Activated T-helper 17 cell treated with anti-CD3 and anti-CD28 coated beads, Interleukin-2, amount 50 U/mL, for 72 hours (primary cell): ENCODE measurements at places on chromosomes 3 and 15. TPM values are rescaled to one million over a fixed set of nuclear protein-coding genes. Genes with fewer than 3 reads are reported as not detected.

LPP gene
- 46.6 TPM for total RNA-seq

DNA sequence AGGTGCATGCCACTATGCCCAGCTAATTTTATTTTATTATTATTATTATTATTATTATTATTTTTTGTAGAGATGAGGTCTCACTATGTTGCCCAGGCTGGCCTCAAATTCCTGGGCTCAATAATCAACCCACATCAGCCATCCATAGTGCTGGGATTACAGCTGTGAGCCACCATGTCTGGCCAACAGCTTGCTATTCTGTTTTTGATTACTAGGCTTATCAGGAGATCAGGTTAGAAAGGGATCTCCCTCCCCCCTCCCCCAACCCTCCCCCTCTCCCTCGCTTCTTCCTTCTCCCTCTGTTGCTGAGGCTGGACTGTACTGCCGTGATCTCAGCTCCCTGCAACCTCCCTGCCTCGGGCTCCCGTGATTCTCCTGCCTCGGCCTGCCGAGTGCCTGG, 8.6 kb downstream of the CLN6 start:
- no peak for ATAC-seq

DNA sequence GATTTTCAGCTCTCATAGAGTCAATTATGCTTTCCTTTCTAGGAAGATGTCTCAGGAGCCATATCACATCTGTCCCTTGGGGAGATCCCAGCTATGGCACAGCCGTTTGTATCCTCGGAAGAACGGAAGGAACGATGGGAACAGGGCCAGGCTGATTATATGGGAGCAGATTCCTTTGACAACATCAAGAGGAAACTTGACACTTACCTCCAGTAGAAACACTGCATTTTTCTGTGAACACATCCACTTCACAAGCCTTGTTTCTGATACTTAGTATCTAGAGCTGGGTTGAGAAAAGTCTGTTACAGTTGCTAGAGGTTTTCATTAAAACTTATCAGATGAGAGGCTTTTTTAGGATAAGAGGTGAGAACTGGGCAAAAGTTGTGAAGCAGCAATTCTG, 35.4 kb downstream of the GYG1 start:
- ATAC-seq: no peak

- no peak for ATAC-seq
Measured at GRCh38 chr3:154098376-154098775, 22.8 kb upstream of the ARHGEF26 start.

DNA sequence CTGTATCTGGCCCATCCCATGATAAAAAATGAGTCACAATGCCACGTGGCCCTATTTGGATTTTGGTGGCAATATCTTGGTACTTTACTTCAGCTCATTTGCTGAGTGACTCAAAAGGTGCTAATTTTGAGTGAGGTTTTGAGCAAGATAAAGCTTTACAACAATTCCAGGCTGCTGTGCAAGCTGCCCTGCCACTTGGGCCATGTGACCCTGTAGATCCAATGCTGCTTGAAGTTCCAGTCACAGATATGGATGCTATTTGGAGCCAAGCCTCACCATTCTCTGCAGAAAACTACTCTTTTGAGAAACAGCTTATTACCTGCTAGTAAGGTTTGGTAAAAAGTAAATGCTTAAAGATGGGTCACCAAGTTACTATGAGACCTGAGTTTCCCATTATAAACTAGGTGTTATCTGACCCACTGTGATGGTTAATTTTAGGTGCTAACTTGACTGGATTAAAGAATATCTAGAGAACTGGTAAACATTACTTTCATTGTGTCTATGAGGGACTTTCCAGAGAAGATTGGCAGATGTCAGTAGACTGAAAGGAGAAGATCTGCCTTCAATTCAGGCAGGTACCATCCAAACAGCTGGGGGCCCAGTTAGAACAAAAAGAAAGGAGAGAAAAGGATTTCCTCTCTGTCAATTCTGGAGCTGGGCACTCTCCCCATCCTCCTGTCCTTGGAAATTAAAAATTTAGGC, 1083.9 kb downstream of the DIPK2A start:
- no peak for ATAC-seq

GRCh38 chr3:124352149-124352539, 360.2 kb upstream of the ROPN1 start:
- no peak for ATAC-seq

- ATAC-seq: peak; percentile 53
Measured at GRCh38 chr3:127685708-127686511, 13.2 kb downstream of the ABTB1 start.

- no peak for ATAC-seq
Measured at GRCh38 chr3:72555714-72556113, 292.5 kb downstream of the SHQ1 start.

DNA sequence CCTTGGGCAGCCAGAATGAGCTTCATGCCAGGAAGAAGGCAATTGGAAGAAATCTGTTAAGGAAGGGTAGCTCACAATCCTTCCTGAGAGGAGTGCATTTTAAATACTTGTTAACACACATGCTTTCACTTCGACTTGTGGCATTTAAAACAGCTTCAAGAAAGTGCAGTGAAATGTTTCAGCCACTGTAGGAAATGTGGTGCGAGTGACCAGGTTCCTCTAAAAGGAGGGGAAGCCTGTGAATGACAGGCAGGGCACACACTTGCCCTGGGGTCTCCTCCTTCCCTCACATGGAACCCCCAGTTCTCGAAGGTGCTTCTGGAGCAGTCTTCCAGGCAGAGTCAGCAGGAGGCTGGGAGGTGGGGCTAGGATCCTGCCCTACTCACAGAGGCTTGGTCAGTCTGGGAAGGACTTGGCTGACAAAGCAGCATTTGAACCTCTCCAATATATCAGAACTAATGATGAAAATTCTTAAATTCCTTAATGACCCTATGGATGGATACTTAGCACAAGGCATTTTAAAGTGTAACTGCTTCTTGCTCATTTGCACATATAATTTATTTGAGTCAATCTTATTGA, 358.6 kb downstream of the CHST2 start:
- ATAC-seq: no peak

DNA sequence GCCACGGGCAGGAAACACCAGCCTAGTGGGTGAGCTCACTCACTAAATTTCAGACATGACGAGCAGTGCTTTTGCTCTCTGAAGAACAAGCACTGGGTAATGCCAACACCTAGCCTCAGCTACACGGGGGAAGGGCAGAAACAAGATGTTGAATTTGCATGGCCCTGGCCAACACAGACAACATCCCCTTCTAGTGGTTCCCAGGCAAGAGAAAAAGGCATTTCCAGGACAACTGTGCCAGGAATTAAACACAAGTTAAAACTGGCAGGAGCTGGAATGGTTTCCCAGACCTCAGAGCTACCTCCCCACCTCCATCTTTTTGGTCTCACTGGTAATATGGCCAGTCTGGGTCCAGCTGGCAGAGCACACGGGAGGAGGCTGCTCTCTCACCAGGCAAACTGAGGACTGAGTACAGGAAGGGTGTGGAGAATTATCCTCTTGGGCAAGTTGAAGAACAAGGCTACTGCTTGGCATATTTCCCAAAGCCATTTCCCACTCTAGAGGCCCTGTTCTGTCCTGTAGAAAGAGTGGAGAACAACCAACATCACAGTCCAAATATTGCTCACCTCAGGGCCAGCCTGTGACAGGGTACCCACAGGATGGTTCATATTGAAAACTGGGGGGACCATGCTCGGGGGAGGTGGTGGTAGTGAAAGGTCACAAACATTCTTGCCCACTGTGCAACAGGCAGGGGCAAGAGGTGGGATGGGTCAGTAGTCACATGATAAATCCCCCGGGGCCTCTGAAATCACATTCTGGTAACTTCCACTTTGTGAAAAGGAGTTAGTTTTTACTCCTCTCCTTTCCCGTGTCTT, 26.5 kb downstream of the TSPAN3 start:
- ATAC-seq: no peak

DNA sequence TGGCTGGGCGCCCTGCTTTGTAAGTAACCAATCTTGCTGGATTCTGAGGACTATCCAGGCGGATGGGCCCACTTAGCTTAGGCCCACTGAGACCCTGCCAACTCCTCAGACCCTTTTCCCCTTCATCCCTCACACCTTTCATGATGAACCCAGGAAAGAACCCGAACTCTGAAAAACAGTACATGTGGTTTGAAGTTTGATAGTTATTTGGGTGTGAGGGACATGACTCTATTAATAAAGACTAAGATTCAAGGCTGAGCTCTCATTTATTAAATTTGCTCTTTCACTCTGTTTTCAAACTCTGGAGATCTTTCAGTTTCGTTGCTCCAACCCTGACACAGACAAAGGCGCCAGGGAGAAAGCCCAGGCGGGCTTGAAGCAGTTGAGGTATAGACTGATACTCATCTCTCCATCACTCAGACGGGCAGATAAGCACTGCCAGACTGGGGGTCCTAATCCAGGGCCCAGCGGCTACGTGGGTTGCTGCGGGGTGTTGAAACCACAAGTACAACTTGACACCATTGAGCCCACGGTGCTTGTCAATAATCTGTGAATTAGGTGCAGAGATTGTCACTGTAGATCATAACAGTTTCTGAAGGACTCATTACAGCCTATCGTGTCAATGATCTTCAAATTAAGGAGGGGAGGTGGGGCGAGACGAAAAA, 7.2 kb upstream of the SOX2 start:
- ATAC-seq: no peak

DNA sequence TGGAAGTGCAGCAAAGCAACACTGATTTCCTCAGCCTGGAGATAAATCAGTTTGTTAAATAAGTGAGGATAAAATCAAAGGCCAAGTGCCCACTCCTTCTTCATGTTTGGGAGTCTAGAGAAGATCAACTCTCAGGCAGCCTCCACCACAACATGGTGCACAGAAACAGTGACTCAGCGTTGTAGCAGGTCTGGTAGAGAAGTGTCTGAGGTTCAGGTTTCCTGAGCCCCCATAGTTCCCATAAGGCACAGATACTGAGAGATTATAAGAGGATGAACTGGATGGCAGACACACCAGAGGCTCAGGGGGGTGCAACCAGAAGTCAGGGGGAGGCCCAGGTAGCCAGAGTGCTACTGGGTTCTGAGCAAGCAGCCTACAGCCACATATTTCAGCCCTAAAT, 166.7 kb downstream of the FRMD5 start:
- ATAC-seq: peak; percentile 18
